Immature natural killer cell (primary cell): ENCODE measurements at places on chromosomes 11 and 22.
A peak's percentile ranks its signal among the peaks of the same experiment; 100 is the strongest.

GRCh38 chr11:12802418-12803085, 128.3 kb downstream of the TEAD1 start:
- no peak overlapping the region for H3K4me3 ChIP-seq
- no peaks in the 10 kb centered on the region for H3K36me3 ChIP-seq
- H3K27ac ChIP-seq = no peak overlapping the region
- peaks cover 20% of the 10 kb centered on the region for H3K27me3 ChIP-seq

GRCh38 chr22:45223304-45224117, 17.2 kb downstream of the KIAA0930 start:
- no peaks in the 10 kb centered on the region for H3K27me3 ChIP-seq
- DNase-seq = no peak
- peaks cover 31% of the 10 kb centered on the region for H3K4me1 ChIP-seq
- H3K4me3 ChIP-seq = no peak overlapping the region

DNA sequence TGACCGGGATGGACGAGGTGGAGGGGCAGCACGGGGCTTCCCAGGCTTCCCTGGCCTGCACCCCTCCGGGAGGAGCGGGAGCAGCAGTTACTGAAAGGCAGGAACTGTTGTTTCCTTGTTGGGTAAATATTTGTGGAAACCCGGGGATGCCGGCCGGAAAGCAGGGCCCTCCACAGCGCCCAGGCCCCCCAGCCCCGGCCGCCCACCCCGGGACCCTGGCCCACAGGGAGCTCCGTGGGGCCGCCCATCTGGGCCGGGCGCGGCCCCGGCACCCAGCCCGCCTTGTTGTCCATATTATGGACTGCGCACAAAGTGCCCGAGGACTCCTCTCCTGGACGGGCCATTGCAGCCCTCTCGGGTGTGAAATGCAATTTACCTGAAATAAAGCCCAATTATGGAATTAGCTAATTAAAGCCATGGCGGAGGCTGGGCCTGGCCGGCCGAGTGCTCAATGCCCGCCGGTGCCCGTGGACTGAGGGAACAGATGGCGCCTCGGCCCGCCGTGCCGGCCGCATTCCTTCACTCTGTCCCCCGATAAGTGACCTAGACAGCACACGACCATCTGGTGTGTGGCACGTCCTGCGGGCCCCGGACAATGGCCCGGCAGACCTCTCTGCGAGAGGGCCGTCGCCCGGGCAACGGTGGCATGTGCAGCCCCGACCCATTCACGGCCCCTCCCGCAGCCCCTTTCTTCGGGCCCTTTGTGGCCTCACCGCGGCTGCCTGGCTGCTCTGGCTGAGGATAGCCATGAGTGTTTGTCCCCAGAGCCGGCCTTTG, 35.4 kb downstream of the CDKN1C start:
- no peaks in the 10 kb centered on the region for H3K36me3 ChIP-seq
- H3K4me1 ChIP-seq = no peaks in the 10 kb centered on the region
- no peak for DNase-seq

- H3K27ac ChIP-seq = no peak overlapping the region
- H3K27me3 ChIP-seq = peaks cover 4% of the 10 kb centered on the region
- no peaks in the 10 kb centered on the region for H3K36me3 ChIP-seq
Measured at GRCh38 chr11:126628450-126628789, 272.9 kb downstream of the ST3GAL4 start.

DNA sequence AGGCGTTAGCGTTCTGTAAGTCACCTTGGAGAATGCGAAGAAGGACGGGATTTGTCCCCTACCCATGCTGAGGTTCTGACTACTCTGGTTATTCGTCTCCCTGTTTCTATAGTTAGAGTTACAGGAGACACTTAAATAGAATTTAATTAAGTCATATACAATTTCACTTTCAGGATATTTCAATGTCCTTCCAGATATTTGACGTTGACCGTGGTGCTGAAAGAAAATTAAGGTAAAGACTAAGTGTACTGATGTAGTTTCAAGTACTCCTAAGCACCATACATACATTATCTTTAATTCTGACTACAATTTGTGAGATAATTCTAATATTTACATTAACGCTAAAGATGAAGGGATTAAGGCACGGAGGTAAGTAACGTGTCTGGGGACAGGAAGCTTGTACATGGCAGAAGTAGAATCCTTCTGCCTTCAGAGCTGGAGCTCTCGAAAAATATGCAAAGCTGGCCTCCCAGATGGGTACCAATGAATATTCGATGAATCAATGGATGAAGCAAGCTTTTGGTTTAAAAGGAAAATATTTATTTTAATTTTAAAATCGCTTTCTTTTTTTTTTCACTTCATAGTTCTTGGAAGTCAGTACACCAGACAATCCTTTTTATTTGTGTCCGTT, 539 bp upstream of the SLC36A4 start:
- peaks cover 14% of the 10 kb centered on the region for H3K4me1 ChIP-seq
- peak overlapping the region; percentile 88 for H3K4me3 ChIP-seq
- H3K36me3 ChIP-seq = no peaks in the 10 kb centered on the region

GRCh38 chr11:128616161-128616560, 28.8 kb upstream of the ETS1 start:
- DNase-seq = no peak
- peak overlapping the region; percentile 80 for H3K27ac ChIP-seq
- no peak overlapping the region for H3K4me3 ChIP-seq

- H3K4me1 ChIP-seq = peaks cover 21% of the 10 kb centered on the region
- no peak for DNase-seq
- H3K36me3 ChIP-seq = no peaks in the 10 kb centered on the region
- peak overlapping the region; percentile 45 for H3K4me3 ChIP-seq
Measured at GRCh38 chr11:123576501-123576900, 77.9 kb downstream of the SCN3B start.

DNA sequence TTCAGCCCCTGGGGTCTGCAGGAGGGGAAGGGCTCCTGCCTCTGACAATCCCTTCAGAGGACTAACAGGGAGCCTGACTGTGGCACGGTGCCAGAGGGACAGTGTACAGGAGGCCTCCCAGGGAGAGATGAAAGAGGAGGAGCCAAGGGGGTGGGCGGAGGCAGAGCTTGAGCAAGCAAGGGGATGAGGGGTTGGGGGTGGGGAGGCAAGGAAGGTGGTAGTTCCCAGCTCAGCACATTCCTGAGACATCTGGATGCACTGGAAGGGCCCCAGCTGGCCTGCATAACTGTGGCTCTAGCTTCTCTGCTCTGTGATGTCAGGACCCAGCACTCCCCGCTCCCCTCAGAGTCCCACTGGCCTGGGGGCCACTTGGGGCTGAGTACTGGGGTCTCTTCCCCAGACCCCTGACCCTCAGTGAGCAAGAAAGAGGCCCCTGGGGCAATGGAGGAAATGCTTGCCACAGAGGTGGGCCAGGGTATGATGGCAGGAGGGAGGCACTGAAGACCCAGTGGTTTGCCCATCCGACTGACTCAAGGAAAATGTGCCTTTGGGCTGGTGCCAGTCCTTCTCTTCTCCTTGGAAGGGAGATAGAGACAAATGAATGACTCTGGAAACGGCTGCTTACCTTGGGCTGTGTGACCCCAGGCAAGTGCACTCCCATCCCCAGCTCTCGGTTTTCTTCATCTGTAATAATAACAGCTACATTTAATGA, 13.3 kb downstream of the CREB3L1 start:
- H3K27me3 ChIP-seq = peaks cover 5% of the 10 kb centered on the region
- no peak overlapping the region for H3K4me3 ChIP-seq
- peaks cover 2% of the 10 kb centered on the region for H3K4me1 ChIP-seq
- no peaks in the 10 kb centered on the region for H3K36me3 ChIP-seq
- DNase-seq = no peak

DNA sequence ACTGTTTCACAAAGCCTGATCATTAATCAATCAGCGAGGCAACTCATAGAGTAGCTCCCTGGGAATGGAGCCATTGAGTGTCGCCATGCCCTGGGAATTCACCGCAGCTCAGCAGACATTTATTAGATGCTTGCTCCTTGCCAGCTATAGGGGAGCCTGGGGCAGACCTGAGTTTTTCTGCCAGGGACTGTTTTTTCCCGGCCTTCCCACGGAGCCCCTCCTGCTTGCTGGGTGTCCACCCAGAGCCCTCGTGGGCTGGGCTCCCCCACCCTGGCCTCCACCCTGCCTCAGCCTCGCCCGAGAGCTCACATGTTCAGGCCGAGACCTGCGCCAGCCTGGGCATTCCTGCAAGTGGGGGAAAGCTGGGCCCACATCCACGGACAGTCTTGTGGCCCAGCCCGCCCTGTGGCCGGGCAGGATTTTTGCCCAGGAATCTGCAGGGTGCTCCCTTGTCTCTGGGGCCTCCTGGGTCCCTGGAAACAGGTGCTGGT, 64.9 kb downstream of the SMIM38 start:
- no peak overlapping the region for H3K4me3 ChIP-seq
- no peaks in the 10 kb centered on the region for H3K36me3 ChIP-seq
- no peak overlapping the region for H3K27ac ChIP-seq
- H3K27me3 ChIP-seq = peaks cover 4% of the 10 kb centered on the region

- H3K4me3 ChIP-seq = no peak overlapping the region
- DNase-seq = no peak
- no peaks in the 10 kb centered on the region for H3K27me3 ChIP-seq
- no peaks in the 10 kb centered on the region for H3K36me3 ChIP-seq
Measured at GRCh38 chr22:49197505-49197904, 630.2 kb downstream of the BRD1 start.

GRCh38 chr11:93393386-93393785, 62.8 kb downstream of the DEUP1 start:
- no peak for DNase-seq
- no peak overlapping the region for H3K27ac ChIP-seq
- H3K36me3 ChIP-seq = no peaks in the 10 kb centered on the region
- H3K27me3 ChIP-seq = no peaks in the 10 kb centered on the region

DNA sequence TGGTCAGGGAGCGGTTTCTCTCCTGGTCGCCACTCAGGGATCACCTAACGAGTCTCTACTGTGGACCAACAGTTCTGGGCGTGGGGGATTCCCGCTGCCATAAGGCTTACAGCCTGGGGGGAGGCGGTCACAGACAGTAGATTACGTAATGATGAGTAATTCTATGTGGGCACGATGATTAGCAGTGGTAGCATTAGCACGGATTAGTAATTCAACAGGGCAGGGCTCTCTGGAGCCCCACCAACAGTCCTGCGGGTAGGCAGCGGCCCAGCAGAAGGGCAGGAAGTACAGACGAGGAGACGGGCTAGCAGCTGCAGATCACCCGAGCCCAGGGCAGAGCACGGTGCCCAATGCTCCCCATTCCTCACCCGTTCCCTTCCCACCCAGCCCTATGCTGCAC, 3.6 kb downstream of the SHISAL1 start:
- H3K4me3 ChIP-seq = no peak overlapping the region
- DNase-seq = no peak
- H3K36me3 ChIP-seq = no peaks in the 10 kb centered on the region
- peaks cover 2% of the 10 kb centered on the region for H3K27me3 ChIP-seq
- H3K4me1 ChIP-seq = peaks cover under 1% of the 10 kb centered on the region

DNA sequence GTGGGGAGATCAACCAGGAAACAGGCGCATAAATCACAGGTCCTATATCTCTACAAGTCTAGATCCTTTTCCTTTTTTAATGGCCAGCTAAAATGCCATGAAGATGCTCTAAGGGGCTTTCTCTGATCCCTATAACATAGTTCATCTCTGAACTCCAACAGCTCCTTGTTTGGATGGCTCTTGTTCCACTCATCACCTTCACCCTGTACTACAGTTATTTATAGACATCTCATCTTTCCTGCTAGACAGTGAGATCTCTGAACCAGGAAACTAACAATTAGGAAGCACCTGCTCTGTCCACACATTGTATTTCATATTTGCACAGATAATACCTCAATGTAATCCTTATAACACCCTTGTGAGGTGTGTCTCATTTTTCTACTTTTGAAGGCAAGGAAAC, 31.6 kb downstream of the KCNA4 start:
- H3K4me3 ChIP-seq = no peak overlapping the region
- H3K27ac ChIP-seq = no peak overlapping the region
- H3K27me3 ChIP-seq = no peaks in the 10 kb centered on the region

DNA sequence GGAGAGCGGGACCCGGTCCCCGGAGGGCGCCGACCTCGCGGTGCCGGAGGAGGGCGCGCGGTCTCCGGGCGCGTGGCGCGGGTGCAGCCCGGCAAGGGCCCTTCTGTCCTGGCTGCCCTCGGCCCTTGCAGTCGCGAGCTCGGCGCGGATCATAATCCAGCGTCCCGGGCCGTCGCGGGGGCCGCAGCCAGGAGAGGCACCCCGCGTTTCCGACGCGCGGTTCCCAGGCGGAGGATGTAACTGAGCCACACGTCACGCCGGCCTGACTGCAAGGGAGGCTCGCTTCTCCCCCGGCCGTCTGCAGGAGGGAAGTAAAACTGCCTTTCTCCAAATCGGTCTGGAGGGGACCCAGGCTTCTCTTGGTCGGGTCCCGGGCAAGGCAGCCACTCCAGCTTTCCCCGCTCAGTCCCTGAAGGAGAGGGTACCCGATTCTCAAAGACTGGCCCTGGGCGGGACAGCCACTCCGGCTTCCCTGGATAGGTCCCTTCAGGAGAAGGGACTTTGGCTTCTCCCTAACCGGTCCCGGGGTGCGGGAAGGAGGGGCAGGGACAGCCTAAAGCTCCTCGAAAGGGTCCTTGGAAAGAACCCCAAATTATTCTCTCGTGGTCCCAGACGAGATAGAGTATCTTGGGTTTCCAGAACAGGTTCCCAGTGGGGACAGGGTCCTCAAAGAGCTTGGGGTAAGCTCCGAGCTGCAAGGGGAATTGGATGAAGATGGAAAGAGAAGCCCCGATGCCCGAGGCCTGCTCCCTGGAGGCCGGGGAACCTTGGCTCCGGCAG, 836 bp downstream of the SPON1 start:
- DNase-seq = no peak
- H3K27me3 ChIP-seq = peaks cover 21% of the 10 kb centered on the region
- H3K36me3 ChIP-seq = no peaks in the 10 kb centered on the region
- H3K4me3 ChIP-seq = no peak overlapping the region
- peaks cover 9% of the 10 kb centered on the region for H3K4me1 ChIP-seq
- H3K27ac ChIP-seq = no peak overlapping the region

- H3K27me3 ChIP-seq = peaks cover 7% of the 10 kb centered on the region
- peak overlapping the region; percentile 87 for H3K27ac ChIP-seq
- peak overlapping the region; percentile 67 for H3K4me3 ChIP-seq
- DNase-seq = peak; percentile 96
- peaks cover 47% of the 10 kb centered on the region for H3K4me1 ChIP-seq
- no peaks in the 10 kb centered on the region for H3K36me3 ChIP-seq
Measured at GRCh38 chr22:36454916-36455570, 26.4 kb downstream of the TXN2 start.

DNA sequence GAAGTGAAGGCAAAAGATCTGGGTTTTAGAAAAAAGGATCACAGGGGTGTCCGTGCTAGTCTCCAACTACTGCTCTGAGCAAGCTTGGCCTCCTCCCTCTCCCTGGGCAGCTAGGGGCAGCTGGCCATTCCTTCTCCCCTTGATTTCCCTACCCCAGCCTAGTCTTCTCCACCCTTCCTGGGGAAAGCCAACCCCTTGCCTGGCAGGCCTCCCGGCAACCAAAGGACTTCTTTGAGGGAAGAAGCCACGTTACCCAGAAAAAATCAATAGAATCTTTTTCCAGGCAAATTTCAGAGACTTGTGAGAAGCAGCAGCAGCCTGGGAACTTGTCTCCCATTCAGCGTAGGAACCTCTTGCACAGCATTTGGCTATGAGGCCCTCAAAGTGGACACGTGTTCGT, 91.5 kb downstream of the MIAT start:
- no peak overlapping the region for H3K27ac ChIP-seq
- H3K27me3 ChIP-seq = no peaks in the 10 kb centered on the region

- H3K27me3 ChIP-seq = peaks cover 4% of the 10 kb centered on the region
- DNase-seq = no peak
- no peak overlapping the region for H3K4me3 ChIP-seq
- peaks cover 22% of the 10 kb centered on the region for H3K4me1 ChIP-seq
- no peak overlapping the region for H3K27ac ChIP-seq
Measured at GRCh38 chr11:72229336-72229924, 4.9 kb downstream of the INPPL1 start.
